ENCODE measurements at places on chromosomes 7 and 10. TPM values are rescaled to one million over a fixed set of nuclear protein-coding genes. Genes with fewer than 3 reads are reported as not detected.

The ORC5 gene
- total RNA-seq = 32.0 TPM

The SLC39A12 gene
- not detected for total RNA-seq

The COL17A1 gene
- 856 TPM for total RNA-seq

The SNCG gene
- 2.2 TPM for total RNA-seq

The KNDC1 gene
- total RNA-seq = under 0.01 TPM

The ANKRD1 gene
- 0.21 TPM for total RNA-seq

The CYP2C9 gene
- not detected for total RNA-seq

The DLX5 gene
- total RNA-seq = 0.24 TPM

The HOXA11 gene
- not detected for total RNA-seq

The PAX4 gene
- total RNA-seq = not detected

The NODAL gene
- total RNA-seq = not detected

The C1QL3 gene
- not detected for total RNA-seq

The AGBL3 gene
- 0.64 TPM for total RNA-seq

The KIAA1217 gene
- 7.7 TPM for total RNA-seq

The RSPH10B2 gene
- total RNA-seq = not detected

The GBX1 gene
- total RNA-seq = not detected

The PRSS1 gene
- not detected for total RNA-seq

The ADARB2 gene
- under 0.01 TPM for total RNA-seq

The IGF2BP3 gene
- 7.5 TPM for total RNA-seq

The C10orf105 gene
- not detected for total RNA-seq

The UFSP1 gene
- total RNA-seq = 8.3 TPM

The TMEM273 gene
- total RNA-seq = 0.48 TPM

The LIPM gene
- total RNA-seq = not detected

The CRHR2 gene
- total RNA-seq = not detected

The SAMD9 gene
- 7.9 TPM for total RNA-seq

The WNT2 gene
- total RNA-seq = not detected

The SRRM3 gene
- total RNA-seq = 0.24 TPM

The POM121 gene
- total RNA-seq = 5.8 TPM

The CYTH3 gene
- 28.0 TPM for total RNA-seq

The HSPA12A gene
- total RNA-seq = 6.0 TPM

The KCND2 gene
- total RNA-seq = not detected

Data from tracheal epithelial cell (primary cell).